Lower leg skin (tissue), 4 donors: ENCODE measurements at places on chromosomes 6 and 20.

DNA sequence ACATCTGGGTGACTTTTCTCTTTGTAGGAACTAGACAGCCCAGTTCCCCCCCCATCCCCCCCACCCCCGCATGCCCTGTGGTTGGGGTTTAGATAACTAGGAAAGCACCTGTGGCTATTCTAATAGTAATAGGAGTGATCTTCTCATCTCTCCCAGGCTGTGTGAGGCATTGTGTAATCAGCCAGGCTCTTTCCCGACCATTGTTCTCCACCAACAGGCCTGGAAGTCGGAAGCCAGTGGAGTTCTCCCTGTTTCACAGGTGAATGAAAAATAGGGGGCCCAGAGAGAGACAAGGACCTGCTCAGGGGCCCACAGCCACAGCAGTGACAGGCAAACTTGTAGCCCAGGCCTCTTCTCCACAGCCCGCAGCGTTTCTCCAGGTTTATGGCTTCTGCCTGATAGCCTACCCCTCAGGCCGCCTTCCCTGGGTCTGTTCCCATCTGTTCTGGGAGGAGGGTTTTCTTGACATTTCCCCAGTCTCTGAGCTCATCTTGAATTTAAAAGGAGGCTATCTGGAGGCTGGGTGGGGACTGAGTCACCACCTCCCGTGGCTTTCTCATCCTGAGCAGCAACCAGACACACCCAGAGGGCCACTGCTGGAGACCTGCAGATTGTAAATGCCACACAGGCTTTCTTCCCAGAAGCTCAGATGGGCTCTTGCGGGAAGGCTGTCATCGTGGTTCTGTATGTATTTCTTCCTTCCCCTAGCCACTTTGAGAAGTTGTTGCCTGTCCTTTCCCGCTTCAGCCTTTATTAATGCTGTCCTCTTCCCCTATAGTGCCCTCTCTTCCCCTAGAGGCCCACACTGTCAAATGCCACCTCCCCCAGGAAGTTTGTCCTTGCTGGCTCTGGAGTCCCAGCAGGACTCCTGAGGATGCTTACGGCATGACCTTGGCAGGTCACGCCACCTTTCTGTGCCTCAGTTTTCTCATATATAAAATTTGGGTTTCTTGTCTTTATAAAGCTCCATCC, 75.9 kb upstream of the MYL9 start:
- DNase-seq = peak; percentile 72

- no peak for DNase-seq
Observed at GRCh38 chr6:157647261-157647915, 175.7 kb upstream of the SNX9 start.

- no peak for DNase-seq
Observed at GRCh38 chr20:62473717-62474603, 1.8 kb downstream of the GATA5 start.

- DNase-seq = no peak
Observed at GRCh38 chr20:22232473-22232872, 351.9 kb downstream of the FOXA2 start.

- no peak for DNase-seq
Observed at GRCh38 chr20:21514553-21515251, 838 bp upstream of the NKX2-2 start.

DNA sequence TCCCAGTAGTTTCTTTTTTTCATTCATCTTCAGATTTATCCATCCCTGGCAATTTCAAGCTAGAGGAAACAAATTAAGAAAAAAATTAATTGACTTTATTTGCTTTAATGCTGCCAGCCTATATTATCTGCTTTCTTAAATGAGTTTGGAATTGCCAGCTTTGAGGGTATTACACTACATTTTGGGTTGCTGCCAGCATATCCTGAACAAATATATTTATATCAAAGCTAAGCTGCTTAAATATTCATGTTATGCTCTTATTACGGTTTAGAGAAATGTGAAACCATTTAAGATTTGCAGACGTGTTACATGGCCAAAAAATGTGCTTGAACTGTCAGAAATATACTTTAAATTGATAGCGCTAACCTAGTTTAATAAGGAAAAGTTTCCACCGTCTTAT, 59.7 kb downstream of the GRIK2 start:
- no peak for DNase-seq

GRCh38 chr6:148217921-148218320, 124.7 kb upstream of the SASH1 start:
- DNase-seq = no peak

DNA sequence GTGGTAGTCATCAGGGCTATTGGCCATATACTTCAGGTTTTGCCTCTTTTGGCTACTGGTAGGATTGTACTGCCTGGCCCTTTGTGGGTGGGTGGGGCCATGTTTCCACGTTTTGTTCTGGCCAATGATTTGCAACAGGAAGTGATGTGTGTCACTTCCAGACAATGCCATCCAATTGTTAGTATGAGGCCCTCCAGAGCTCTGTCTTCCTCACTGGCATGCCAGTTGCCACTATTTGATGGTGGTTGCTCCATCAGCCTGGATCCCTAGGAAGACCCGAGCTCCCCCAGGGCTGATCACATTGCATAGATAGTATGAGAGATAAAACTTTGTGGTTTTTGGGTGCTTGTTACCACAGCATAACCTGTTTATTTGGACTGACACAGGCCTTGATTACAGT, 7.7 kb upstream of the LRRN4 start:
- peak; percentile 36 for DNase-seq
